ENCODE measurements at places on chromosomes 3 and 15.

GRCh38 chr3:188113756-188114155 is 40.2 kb upstream of the LPP start:
- no peak for DNase-seq

GRCh38 chr15:35671197-35671596 is 125.2 kb upstream of the DPH6 start:
- no peak for DNase-seq

DNA sequence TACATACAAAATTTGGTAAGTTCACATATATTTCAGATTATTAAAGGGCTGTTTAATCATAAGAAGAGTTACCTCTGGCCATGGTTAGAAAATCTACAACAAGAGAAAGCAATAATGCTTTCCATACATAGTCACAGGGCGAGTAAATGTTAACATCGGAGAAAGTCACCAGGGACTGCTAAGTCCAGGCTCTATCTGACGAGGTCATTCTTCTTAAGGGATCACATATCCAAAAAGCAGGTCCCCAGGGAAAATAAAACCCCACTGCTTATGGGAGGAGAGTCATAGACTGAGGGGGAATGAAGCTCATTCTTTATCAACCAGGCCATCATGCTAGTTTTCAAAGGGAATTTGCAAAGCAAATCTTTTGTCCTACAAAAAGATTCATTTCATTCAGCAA is 3.1 kb downstream of the PCYT1A start:
- DNase-seq: no peak

DNA sequence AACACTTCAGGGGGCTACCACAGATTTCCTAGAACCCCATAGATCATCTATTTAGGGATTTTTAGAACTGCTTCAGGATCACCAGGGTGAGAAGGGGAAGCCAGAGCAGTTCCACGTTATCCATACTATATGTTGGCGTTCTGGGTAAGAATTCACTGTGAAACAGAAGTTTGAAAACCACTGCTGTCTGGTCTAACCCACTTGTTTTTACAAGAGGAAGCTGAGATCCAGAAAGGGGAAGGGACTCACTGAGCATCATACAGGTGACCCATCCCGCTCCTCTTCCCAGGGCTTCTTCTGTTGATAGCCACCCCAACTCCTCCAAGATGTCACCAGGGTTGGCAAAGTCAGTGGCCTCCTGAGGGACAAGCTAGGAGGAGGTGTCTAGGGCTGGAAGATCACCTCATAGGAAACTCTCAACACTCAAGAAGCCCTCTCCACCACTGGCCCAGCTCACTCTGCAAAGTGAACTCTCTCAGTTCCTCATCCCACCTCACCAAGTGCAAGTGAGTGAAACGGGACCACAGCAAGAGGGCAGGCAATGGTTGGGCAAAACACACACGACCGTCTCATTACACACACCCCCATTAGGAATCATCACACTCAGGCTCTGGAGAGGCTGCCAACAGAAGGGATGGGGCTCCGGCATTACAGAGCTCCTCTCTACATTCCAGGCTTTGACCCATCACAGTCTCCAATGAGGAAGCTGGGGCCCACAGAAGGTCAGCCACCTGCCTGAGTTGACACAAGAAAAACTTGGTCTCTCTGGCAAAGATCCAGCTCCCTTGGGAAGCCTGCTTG is 1.8 kb downstream of the DAPK2 start:
- no peak for DNase-seq

- DNase-seq: no peak
Measured at GRCh38 chr15:81411051-81411450, 37.0 kb upstream of the TMC3 start.

GRCh38 chr15:74130155-74130848 is at the start of gene ISLR2:
Gene ISLR2, plus strand, starts transcription at chr15:74130586. Its CDS starts 2,169 bp downstream, at chr15:74132755.
- DNase-seq: no peak

DNA sequence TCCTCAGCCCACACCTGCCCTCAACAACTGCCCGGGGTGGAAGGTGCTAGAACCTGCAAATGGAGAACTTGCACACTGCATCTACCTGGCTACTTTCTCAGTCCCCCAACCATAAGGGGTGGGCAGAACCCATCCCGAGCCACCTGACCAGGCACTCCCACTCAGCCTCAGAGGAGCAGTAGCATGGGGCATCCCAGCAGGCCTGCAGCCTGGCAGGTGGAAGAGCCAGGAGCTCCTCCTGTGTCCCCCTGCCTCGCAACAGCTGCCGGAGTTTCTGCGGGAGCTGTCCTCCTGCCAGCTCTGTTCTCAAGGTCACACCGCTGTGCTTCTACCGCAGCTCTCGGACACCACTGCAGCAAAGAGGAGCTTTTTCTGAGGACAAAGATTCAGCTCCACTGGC is 27.5 kb downstream of the RAB6B start:
- no peak for DNase-seq

- no peak for DNase-seq
Measured at GRCh38 chr15:88036154-88036839, 220.2 kb downstream of the NTRK3 start.

GRCh38 chr15:80834906-80835305 is 55.7 kb downstream of the CEMIP start:
- DNase-seq: no peak

GRCh38 chr3:107133891-107134290 is 243.3 kb upstream of the CCDC54 start:
- DNase-seq: no peak

DNA sequence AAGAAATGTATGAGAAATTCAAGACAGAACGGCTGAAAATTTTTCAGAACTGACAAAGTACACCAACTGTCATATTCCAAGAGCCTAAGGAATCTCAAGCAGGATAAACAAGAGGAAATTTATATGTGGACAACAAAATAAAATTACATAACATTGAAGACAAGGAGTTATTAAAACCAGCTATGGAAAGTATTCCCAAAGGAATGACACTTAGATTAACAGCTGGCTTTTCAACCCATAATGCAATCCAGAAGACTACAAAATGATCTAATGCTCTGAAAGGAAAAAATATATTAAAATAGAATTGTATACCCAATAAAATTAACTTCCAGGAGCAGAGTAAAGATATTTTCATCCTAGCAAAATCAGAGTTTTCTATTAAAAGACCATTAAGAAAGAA is 132.2 kb upstream of the BNIP2 start:
- DNase-seq: no peak

GRCh38 chr3:30550246-30550645 is 56.2 kb upstream of the TGFBR2 start:
- no peak for DNase-seq
